Bronchial epithelial cell (primary cell): ENCODE measurements at places on chromosomes 3 and 15. TPM values are rescaled to one million over a fixed set of nuclear protein-coding genes. Genes with fewer than 3 reads are reported as not detected.
A peak's percentile ranks its signal among the peaks of the same experiment; 100 is the strongest.

- no peak for DNase-seq
These were observed 64.3 kb downstream of the FRMD5 start for GRCh38 chr15:44130778-44131177.

The LEKR1 gene
- under 0.01 and 0.64 TPM in 2 replicates for total RNA-seq

The LMOD3 gene
- not detected in 2 replicates for total RNA-seq

The GCNT3 gene
- total RNA-seq = 8.2 and 37.5 TPM in 2 replicates

- DNase-seq = no peak
These were observed 10.0 kb downstream of the MRPS25 start for GRCh38 chr3:15055019-15055557.

GRCh38 chr3:89179355-89180001 lies 72.1 kb downstream of the EPHA3 start:
- peak; percentile 97 for DNase-seq

DNA sequence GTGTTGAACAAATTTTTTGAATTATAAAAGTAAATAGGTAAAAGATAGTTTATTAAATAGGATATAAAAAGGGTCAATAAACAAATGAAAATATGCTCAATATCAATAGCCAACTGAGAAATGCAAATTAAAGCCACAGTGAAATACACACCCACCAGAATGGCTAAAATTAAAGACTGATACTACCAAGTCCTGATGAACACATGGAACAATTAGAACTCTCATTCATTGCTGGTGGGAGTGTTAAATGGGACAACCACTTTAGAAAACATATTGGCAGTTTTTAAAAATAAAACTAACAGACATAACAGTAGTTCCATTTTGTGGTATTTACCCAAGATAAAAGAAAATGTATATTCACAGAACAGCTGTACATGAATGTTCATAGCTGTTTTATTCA lies 41.2 kb downstream of the CCDC32 start:
- DNase-seq = no peak

- no peak for DNase-seq
These were observed 563.5 kb upstream of the TBL1XR1 start for GRCh38 chr3:177760803-177761202.

DNA sequence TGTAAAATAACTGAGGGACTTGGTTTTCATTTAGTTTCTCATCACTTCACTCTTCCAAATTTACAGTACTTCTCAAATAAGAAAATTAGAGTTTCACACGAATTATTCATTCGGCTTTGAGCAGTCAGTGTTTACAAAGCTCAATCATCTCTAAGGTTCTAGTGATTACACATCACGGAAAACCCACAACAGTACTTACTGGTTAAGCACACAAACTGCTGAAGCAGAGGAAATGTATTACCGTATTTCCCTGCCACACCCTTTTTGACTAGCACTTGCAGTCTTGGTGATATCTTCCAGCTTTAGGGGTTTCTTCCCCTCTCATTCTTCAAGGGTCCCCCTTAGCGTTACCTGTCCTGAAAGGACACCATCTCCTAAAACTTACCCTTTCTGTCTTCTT lies 164.8 kb upstream of the CDIN1 start:
- DNase-seq = peak; percentile 88

The PLSCR2 gene
- total RNA-seq = 0.26 TPM in 1 of 2 replicates, not detected in the other

DNA sequence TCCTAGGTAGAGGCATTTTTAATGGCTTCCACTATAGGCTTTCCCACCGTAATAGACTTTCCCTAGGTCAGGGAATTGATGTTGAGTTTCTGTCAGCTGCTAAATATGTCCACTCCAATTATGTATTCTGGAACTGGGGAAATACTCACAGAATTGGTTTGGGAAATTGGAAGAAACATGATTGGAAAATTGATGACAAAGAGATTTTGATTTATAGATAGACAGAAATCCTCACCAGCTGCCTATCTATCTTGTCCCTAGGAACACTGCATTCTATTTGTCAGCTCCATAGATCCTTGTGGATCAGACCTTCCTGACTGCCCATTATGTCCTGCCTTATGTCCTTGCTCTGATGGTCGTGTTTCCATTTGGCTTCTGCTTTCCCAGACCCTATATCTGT lies 75.6 kb upstream of the TNIK start:
- DNase-seq = no peak

DNA sequence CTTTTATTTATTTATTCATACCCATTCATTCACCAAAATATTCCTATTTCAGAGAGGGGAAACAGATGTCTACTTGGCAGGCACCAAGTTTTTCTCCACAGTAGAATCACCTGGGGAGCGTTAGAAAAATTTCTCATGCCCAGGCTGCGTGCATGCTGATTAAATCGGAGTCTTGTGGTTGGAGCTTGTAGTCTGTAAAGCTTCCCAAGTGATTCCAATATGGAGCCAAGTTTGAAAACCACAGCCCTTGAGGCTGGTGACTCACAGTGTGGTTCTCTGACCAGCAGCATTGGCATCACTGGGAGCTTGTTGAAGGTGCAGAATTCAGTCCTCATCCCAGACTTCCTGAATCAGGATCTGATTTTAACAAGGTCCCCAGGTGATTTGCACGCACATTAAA lies 49.7 kb downstream of the PDHB start:
- DNase-seq = peak; percentile 98

DNA sequence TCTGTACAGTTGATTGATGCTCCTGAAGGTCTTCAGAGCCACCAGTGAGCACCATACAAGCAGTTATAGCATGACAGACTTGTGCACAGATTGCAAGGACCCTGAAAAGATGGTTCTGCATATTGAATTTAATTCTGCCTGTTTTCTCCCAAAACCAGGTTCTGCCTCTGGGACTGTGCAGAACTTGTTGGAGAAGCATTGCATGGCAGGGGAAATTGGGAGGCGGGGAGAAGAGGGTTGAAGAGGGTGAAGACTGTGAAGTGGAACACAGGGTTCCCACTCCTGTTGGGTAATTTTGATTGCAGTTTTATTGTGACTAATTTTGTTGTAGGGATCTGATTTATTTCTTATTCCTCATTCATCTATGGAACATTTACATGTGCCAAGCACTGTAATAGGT lies 10.3 kb downstream of the ZNF80 start:
- DNase-seq = no peak
